ENCODE measurements at places on chromosomes 6 and 20.

DNA sequence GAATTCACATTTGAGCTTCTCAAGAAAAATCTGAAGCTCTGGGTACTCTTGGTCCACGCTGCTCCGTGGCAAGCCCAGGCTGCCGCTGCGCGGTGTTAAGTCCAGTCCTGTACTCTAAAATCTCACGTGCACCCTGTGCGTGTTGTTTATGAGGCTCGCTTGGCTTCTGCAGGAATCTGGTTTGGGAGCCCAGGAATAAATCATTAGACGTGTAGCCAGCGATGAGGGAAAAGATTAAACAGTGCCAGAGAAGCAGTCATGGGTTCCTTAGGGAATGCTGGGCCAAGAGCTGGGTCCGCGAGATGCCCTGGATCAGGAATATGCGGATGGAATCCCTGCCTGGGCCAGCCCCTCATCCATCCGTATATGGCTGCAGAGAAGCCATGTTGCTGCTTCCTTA lies 87.3 kb downstream of the KCNB1 start:
- DNase-seq, result no peak

- DNase-seq, result peak; percentile 2
Measured at GRCh38 chr6:14354919-14355572, 237.5 kb downstream of the CD83 start.

- DNase-seq, result no peak
Measured at GRCh38 chr20:53639128-53639527, 45.5 kb upstream of the ZNF217 start.

GRCh38 chr20:1242099-1242498 lies 16.3 kb downstream of the RAD21L1 start:
- no peak for DNase-seq

GRCh38 chr20:45322952-45323383 lies 14.9 kb upstream of the MATN4 start:
- DNase-seq, result peak; percentile 83

GRCh38 chr6:43471399-43471798 lies 6.0 kb upstream of the TJAP1 start:
- DNase-seq, result no peak

- no peak for DNase-seq
Measured at GRCh38 chr6:100463630-100464161, 1.0 kb downstream of the SIM1 start.

GRCh38 chr6:13769034-13769654 lies 45.2 kb downstream of the MCUR1 start:
- DNase-seq, result no peak

- no peak for DNase-seq
Measured at GRCh38 chr20:47740121-47740861, 45.0 kb downstream of the SULF2 start.

DNA sequence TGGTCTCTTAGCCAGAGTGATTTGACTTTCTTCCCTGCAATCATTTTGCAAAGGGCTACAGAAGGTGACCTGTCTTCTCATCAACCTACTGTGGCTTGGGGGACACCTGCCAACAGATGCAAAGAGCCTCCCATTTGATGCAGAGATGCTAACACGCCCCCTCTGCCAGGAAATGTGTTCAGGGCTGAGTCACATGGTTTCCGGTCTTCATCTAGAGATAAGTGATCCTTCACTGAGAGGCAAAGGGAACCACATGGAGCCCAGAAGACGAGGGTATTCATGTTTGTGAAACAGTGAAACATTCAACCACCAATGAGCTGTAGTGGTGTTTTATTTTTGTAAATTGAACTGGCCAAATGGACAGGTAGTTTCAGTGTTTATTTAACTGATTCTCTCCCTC lies 109.0 kb upstream of the RIN2 start:
- no peak for DNase-seq

- DNase-seq, result no peak
Measured at GRCh38 chr6:82622461-82622860, 258.8 kb downstream of the TPBG start.

All from midbrain (tissue), 1 donor.